Activated naive CD4-positive, alpha-beta T cell treated with Interleukin-2 at 50 U/mL for 16 hours (primary cell): ENCODE measurements at places on chromosomes 2 and 18.

DNA sequence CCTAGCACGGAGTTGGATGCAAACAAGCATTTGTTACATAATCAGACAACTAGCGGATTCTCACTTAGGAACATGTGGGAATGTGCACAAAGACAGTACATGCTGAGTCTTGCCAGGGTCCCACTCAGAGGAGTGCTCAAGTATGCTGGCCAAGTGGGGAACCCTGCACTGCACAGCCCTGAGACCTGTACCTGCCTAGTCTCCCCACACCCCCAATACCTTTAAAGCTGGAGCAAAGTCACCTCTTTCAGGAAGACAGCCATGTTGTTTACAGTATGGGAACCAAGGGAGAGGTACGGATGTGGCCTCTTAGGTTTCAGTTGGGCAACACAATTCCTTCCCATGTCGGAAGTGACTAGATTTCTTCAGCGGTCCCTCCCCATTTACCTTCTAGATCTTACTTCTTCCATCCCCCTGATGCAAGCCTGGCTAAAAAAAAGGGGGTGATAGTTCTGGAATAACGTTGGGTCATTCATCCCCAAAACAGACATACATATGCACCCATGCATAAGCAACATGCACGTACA is 10.7 kb downstream of the CXCR1 start:
- DNase-seq: no peak

DNA sequence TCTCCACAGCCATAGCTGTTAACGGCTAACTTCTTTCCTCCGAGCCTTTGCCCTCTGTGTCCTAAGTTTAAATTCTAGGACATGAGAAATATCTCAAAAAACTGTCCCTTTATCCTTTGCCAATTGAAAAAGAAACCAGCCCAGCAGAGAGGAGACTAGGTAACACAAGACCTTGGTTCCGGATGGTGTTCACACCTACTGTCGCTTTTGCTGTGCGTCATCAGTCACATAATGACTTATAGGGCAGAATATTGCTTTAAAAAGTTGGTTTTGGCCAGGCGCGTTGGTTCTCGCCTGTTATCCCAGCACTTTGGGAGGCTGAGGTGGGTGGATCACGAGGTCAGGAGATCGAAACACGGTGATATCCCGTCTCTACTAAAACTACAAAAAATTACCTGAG is 66.2 kb downstream of the SP3 start:
- DNase-seq: no peak

DNA sequence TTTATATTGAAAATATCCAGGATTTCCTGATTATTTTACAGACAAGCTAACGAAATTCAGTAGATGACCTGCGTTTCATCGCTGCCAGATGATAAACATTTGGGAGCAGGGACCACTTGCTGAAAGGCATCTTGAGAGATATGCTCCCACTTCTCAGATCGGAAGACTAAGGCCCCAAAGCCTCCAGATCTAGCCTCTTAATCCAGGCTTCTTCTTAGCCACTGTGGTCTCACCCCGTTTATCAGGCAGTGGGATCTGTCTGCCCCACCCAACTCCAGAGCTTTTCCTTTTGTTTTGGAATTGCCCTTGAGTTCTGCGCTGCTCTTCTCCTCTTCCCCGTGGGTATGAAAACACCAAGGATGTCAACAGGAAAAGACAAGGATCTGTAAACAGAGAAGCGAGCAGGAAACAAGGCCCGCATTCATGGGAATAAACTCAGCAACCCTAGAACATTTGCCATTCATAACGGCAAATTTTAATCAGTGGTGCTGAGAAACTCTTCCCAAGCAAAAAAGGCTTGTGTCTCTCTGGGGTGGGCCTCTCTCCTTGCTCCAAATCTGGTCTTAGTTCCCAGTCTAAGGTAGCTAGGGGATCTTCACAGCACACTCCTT is 21.4 kb downstream of the MYL12B start:
- no peak for DNase-seq

DNA sequence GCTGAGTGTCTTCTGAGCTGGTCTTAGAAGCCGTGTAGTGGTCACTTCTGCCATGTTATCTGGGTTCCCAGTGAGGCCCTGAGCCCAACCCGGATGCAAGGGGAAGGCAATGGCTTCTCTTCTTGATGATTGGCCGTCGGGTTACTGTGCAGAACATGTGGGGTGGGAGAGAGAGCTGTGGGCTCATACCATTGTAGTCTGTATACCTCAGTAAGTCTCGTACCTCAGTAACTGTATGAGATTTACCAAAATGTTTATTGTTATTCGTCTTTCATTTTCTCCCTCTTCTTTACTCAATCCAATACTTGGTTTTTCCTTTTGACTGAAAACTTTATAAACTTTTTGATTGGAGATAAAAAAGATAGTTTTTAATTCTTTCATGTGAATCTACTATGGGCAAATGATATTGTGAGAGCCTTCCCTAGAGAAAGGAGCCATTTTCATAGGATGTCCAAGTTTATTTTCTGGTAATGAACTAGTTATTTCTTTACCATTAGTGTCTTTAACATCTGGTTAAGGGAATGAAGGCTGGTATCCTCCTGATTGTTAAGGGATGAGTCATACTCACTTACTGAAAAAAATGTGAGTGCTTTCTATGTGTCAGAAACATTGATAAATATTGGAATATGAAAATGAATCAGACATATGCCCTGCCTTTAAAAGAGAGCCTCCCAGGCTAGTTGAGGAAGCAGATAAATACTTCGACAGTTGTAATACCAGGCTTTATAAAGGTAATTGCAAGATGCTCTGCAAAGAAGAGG is 129.9 kb downstream of the PRPF40A start:
- no peak for DNase-seq

- no peak for DNase-seq
Measured at GRCh38 chr2:135546436-135546835, 15.2 kb downstream of the R3HDM1 start.

GRCh38 chr18:74876630-74877243 is 279.1 kb downstream of the ZNF407 start:
- DNase-seq: no peak

GRCh38 chr18:4789506-4789905 is 334.4 kb upstream of the DLGAP1 start:
- DNase-seq: no peak

GRCh38 chr18:56298935-56299334 is 339.5 kb downstream of the TXNL1 start:
- DNase-seq: no peak

- DNase-seq: peak; percentile 31
Measured at GRCh38 chr2:61887717-61888266, 664 bp downstream of the CCT4 start.

- no peak for DNase-seq
Measured at GRCh38 chr2:28612131-28612812, 116.4 kb downstream of the PLB1 start.

- DNase-seq: no peak
Measured at GRCh38 chr2:41928526-41928925, 119.3 kb upstream of the PKDCC start.
